ENCODE measurements at places on chromosomes 4 and X.

- DNase-seq: no peak
Observed at GRCh38 chr4:102736636-102737549, 23.9 kb downstream of the MANBA start.

DNA sequence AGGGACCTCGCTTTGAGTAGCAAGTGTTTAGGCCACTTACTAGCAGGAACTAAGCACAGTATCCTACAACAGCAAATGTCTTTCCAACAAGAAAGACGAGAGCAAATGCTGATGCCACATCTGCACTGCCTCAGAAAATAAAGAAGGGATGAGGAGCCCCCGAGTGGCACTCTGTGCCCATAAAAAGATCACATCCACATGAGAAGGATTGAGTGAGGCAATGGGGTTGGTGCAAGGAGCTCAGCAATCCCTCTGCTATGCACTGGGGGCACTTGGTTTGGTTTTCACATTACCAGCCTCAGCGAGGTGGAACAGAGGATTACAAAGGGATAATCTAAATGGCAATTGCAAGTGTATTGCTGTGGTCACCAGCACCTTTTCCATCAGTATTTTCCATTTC, 252.8 kb upstream of the SLC7A11 start:
- no peak for DNase-seq

DNA sequence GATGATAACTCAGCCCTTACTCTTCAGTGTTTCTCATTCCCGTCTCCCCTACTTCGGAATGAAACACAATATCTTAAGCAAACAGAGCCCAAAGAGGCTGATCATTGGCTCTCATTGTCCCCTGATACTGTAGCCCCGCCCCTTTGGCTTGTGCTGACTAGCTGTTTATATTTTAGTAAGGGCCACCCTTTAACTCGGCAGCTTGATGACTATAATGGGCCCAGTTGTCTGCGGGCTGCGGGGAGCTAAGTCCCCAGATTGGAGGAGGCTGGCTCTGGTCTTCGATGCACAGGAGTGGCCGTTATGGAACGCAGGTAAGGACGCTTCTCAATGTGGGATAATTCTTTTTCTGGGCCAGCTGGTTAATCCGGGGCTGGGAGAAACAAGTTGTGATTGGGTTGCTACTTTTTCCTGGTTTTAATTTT, at the start of gene TRIM2:
Gene TRIM2, plus strand, starts transcription at position 197 of the 425 bp plus-strand sequence. Its CDS starts 88 bp downstream, at position 285.
- no peak for DNase-seq

- peak; percentile 7 for DNase-seq
Observed at GRCh38 chr4:173752610-173753230, 222.7 kb upstream of the HAND2 start.

GRCh38 chr4:163269869-163270268, 62.5 kb downstream of the NPY1R start:
- DNase-seq: no peak

- DNase-seq: no peak
Observed at GRCh38 chr4:71303850-71304249, 35.0 kb upstream of the SLC4A4 start.

DNA sequence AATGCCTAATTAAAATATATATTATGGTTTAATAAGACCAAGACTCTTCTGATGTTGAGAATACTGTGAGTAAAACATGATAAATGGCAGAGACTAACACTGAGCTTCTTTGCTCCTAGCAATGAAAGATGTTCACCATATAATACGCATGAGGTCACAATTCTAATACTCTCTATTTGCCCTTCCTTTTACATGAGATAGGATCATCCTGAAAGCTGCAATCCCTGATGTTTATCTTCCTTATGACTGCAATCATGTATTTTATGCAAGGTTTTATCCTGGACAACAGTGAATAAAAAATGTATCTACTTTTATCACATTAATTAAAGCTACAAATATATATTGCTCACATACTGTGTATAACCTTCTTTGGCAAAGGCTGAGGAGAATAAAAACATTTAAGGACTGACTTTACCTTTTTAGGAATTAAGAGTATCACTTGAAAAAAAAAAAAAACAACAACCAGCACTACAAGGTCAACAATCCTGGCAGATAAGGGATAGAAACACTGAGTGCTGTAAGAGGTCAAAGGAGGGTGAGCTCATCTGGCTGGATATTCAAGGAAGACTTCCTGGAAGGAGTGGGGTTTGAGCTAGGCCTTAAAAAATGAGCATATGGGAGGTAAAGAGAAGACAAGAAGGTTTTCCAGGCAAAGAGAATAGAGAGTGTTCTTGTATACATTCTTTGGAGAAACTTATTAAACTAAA, 99.9 kb downstream of the AREG start:
- no peak for DNase-seq

- peak; percentile 17 for DNase-seq
Observed at GRCh38 chrX:12894074-12895030, 12.1 kb upstream of the TLR8 start.

DNA sequence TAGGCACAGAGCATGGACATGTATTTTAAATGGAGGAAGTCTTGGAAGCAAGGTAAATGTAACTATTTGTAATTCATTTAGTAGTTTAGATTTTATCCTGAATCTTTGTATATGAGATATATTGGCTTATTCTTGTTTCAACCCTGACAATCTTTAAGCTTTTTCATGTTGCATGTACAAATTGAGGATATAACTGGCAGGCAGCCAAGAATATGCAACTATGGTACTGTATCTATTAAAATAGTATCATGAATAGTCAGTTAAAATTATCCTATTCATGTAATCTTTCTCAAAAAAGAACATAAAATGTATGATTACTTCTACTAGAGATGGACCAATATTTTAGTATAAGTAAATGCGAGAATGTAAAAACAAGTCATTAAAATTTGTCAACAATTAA, 1141.5 kb downstream of the PCDH18 start:
- DNase-seq: no peak

DNA sequence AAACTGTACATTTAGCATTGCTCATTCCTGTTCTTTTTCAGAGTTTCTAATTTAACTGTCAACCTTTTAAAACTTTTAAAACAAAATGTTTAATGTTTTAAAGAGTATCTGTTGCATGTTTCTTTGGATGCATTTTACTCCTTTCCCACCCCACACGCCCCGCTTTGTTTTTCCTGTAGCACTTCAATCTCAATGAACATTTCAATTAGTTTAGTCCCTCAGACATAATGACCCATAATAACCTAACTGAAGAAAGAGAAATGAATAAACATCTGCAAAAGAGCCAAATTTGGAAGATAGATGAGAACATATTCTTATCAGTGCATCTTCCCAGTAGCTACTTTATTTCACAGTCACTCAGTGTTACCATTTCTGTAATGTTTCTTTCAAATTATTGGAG, 7.5 kb downstream of the PCDH10 start:
- DNase-seq: no peak

GRCh38 chr4:3853388-3854035, 87.3 kb downstream of the ADRA2C start:
- DNase-seq: no peak

DNA sequence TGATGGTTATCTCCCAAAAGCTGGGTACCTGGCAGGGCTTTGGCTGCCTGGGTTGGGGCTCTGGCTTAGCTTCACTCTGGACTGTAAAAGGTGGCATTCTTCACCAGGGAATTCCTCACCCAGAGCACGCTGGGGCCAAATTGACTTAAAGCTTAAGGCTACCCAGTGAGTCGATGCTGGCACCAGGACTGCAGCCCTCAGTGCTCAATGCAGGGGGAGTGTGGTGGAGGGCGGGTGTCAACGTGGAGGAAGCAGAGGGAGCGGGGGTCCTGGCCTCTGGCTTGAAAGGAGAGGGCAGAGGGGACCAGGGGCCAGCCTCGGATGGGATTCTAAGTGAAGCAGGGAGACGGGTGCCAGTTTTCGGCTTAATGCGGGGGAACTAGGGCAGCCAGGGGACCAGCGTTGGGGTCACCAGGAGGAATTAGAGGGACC, 446 bp upstream of the FAM50A start:
- no peak for DNase-seq

- no peak for DNase-seq
Observed at GRCh38 chr4:185437809-185438208, 12.0 kb upstream of the UFSP2 start.

GRCh38 chr4:47662975-47663374, 174.9 kb downstream of the CORIN start:
- no peak for DNase-seq

- no peak for DNase-seq
Observed at GRCh38 chr4:45518832-45519231, 605.0 kb downstream of the GABRG1 start.
